ENCODE measurements at places on chromosomes 2 and 18.
A peak's percentile ranks its signal among the peaks of the same experiment; 100 is the strongest.

GRCh38 chr2:36455011-36455410 is 99.4 kb downstream of the CRIM1 start:
- DNase-seq: no peak

DNA sequence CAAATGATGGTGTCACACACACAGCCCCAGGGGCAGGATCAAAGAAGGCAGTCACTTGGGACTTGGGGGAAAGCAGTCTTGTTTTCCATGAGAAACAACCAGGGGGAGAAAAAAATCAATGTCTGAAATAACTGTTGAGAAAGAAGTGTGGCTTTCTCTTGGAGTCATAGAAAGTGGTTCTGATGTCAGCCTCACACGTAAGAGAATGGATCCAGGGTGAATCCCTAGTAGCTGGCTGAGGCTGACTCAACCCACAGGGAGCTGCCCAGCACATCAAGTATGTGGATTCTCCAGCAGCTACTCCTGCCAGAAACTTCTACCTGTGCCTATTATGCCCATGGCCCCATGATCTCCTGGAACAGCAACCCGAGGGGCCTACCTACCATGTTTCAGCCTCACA is 33.6 kb upstream of the ZBTB7C start:
- no peak for DNase-seq

GRCh38 chr2:222249444-222249843 is 49.4 kb downstream of the PAX3 start:
- DNase-seq: no peak

DNA sequence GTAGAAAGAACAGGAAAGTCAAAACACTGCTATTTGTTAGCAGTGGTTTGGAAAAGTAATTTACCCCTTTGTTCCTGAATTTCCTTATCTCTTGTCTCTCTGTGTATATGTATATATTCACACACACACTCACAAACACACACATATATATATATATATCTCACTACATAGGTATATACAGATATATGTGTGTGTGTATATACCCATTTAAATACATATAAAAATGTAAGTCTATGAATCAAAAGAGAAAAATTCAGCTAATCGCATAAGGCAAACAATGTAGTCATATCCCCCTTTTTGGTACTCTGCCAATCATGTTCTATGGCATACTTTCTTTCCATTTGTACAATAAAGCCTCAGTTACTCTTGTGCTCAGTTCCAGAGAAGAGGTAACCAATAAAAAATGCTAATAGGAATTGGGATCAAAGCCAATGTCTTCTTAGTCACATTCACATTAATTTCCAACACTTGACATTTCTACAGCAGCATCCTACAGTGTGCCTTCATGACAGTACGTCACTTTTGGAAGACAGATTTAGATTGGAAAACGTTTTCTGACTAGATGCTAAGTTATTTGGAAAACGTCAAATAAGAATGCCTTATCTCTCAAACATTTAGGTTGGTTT is 94.6 kb downstream of the MC4R start:
- peak; percentile 53 for DNase-seq

GRCh38 chr2:86021396-86022378 is 84.0 kb downstream of the POLR1A start:
- DNase-seq: no peak

DNA sequence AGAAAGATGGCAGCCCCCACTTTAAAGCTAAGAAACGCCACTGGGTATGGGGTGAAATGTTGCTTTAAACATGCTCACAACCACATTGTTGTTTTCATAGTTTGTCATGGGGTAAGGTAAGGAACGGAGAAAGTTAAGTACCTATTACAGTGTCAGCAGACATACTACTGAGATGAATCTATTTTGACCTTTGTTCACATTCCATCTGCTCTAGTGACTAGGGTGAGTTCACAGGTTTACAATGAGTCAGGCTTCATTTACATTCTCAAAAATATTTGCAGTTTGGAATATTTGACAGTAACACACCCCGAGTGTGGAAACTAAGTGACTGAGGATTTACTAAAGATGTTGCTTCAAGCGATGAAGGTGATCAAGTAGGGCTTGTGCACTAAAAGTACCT is 428.7 kb upstream of the ACVR2A start:
- DNase-seq: no peak

Measured in AG04449 (cell line).